Activated B cell treated with CpG ODN at 0.5 μM for 24 hours (primary cell): ENCODE measurements at places on chromosomes 11 and 22. TPM values are rescaled to one million over a fixed set of nuclear protein-coding genes. Genes with fewer than 3 reads are reported as not detected.

DNA sequence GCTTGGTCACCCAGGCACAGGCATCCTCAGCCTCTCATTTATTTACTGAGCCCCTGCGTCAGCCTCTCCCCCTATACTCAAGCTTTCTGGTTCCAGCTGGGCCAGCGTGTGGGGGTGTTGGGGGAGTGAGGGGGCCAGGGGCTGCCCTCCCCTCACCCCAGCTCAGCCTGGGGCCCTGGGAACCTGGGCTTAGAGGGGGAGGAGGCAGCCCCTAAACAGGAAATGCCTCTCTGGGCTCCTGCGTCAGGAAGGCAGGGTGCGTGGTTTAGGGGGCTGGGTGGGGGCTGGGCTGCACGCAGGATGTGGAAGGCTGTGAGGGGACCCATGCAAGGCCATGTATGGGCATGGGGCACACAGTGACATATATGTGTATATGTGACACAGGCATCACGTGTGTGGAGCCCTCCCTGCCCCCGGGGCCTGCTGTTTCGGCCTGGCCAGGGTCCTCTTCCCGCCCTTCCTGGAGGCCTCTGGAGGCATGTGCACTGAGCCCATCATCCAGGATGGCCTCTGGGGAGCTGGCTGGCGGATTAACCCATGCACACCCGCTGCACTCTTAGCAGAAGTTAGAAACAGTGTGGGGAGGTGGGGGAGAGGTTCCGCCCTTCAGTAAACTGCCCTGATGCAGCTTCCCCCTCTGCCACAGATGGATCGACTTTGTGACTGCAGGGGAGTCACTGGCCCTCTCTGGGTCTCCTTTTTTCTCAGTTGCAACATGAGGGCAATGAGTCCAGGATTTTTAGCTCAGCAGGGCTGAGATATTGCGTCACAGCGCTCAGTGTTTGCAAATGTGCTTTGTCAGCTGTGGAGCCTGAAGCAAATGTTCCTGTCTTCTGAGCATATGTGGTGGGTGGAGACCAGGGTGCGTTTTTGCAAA lies 1.1 kb upstream of the CD248 start:
- H3K4me1 ChIP-seq, result peaks cover 45% of the 10 kb centered on the region
- no peaks in the 10 kb centered on the region for H3K27me3 ChIP-seq

POLA2 gene
- 37.1 and 43.4 TPM in 2 replicates for total RNA-seq

- no peaks in the 10 kb centered on the region for H3K4me1 ChIP-seq
- peaks cover 94% of the 10 kb centered on the region for H3K36me3 ChIP-seq
- H3K4me3 ChIP-seq, result no peak overlapping the region
- no peak for DNase-seq
- no peaks in the 10 kb centered on the region for H3K27me3 ChIP-seq
Observed at GRCh38 chr22:20091690-20092476, 11.8 kb downstream of the DGCR8 start.

- no peaks in the 10 kb centered on the region for H3K4me1 ChIP-seq
- no peak for DNase-seq
- no peak overlapping the region for H3K4me3 ChIP-seq
- H3K27ac ChIP-seq, result no peak overlapping the region
Observed at GRCh38 chr11:17684550-17684949, 34.8 kb upstream of the MYOD1 start.

DNA sequence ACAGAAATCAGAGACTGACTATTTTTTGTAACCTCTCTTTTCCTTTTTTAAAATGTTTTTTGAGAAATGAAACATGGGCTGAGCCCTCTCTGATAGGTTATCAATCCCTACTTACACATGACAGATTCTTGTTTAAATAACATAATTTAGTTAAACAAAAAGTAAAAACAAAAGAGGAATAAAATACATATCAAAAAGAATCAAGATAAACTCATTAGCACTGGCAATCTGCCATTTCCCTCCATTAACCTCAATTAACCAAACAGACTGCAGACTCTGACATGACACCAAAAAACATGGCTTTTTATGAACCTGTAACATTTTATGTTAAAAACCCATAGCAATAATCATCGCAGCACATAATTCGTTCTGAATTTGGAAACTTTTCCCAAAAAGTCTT lies 284.4 kb upstream of the MTNR1B start:
- no peak for DNase-seq
- H3K36me3 ChIP-seq, result no peaks in the 10 kb centered on the region
- H3K27me3 ChIP-seq, result no peaks in the 10 kb centered on the region
- H3K4me1 ChIP-seq, result no peaks in the 10 kb centered on the region
- no peak overlapping the region for H3K4me3 ChIP-seq

GRCh38 chr11:58395581-58395980 lies 11.1 kb downstream of the OR5B3 start:
- no peak for DNase-seq
- no peaks in the 10 kb centered on the region for H3K36me3 ChIP-seq
- no peaks in the 10 kb centered on the region for H3K4me1 ChIP-seq
- H3K27ac ChIP-seq, result no peak overlapping the region
